GDM1 (cell line): ENCODE measurements at places on chromosomes 12 and 14.

- DNase-seq: no peak
These were observed 431.6 kb downstream of the RAD51B start for GRCh38 chr14:68250927-68251768.

- DNase-seq: no peak
These were observed 239.4 kb upstream of the KRR1 start for GRCh38 chr12:75750716-75751306.

- DNase-seq: no peak
These were observed 38.5 kb downstream of the LTBP2 start for GRCh38 chr14:74573421-74574089.

DNA sequence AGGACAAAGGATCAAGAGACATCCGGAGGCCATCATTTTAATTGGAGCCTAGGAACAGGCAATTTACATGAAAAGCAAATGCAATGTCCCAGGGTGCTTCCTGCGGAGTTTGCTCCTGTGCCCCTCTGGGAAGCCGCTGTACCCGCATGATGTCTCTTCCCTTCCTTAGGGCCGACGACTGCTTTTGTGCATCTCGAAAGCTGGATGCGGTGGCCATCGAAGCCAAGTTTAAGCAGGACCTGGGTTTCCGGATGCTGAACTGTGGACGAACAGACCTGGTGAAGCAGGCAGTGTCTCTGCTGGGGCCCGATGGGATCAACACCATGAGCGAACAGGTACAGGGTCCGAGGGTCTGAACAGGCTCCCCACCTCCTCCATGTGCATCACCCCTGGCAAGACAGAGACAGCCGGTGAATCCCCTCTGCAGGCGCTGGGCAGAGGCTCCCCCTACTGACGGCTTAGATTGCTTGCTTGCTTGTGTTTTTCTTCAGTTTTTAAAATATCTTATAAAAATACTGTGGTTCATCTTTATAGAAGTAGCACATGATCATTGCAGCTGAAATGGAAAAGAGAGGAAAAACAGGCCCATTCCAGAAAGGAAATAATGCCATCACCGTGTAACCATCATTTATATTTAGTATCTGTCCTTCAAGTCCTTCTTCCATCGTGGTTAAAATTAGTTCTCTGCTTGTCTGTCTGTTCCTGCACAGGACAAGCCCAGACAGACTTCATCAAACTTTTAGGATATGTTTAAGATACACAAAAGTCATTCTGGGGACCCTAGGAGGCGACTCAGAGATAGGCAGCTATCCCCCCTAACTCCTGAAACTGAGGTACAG is 75.4 kb upstream of the PWP1 start:
- DNase-seq: peak; percentile 1

DNA sequence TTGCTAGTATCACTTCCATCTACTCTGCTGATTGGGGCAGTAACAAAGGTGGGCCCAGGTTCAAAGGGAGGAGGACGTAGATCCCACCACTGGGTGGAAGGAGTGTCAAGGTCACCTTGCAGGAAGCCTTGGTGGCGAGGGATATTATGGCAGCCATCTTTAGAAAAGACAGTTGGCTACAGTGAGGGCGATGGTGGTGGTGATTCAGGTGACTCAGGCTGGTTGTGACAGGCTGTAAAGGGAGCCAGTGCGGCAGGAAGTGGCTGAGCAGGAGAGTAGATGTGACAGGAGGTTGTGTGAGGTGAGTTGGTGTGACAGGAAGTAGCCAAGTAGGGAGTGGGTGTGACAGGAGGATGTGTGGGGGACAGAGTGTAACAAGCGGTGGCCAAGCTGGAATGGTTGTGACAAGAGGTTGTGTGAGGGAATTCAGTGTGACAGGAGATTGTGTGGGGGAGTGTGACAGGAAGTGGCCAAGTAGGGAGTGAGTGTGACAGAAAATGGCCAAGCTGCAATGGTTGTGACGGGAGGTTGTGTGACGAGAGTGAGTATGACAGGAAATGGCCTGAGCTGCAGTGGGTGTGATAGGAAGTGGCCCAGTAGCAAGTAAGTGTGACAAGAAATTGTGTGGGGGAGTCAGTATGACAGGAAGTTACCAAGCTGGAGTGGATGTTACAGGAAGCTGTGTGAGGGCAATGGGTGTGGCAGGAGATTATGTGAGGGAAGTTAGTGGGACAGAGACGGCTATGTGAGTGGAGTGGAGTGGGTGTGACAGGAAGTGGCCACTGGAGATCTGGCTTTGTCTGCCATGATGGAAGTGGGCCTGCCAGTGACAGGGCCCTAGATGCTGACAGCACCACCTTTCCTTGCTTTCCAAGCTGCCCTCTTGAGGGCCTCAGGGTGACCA is 136.5 kb upstream of the MYL2 start:
- peak; percentile 65 for DNase-seq

DNA sequence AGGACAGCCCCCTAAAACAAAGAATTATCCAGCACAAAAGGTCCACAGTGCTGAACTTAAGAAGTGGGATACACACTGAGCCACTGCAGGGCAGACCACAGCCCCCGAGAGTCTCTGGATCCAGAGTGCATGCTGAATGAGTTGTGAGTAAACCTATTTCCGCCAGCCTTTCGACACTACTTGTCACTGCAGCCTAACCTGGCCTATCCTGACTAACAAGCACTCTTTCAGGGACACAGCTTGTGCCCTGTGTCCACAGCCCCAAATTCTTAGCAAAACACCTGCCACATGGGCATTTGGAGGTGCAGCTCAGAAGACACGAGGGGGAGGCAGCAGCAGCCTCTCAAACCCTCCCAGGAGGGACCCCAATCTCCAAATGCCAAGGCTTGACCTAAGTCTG is 31.3 kb downstream of the ITPK1 start:
- DNase-seq: no peak

DNA sequence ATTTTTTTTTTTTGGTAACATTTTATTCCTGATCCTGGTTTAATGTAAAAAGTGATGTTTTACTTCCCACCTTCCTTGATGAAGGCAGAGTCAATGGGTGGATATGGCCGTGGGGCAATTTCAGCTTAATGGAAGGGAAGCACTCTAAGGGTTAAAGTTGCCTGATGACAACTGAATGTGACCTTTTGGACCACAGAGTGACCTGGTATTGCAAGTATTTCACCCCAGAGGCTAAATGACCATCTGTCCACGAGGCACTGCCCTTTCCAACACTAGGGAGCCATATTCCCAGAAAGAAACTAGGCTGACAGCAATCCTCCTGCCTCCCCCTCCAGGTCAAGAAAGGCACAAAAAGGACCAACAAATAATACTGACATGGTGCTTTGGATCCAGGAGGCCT is 4.8 kb downstream of the CCDC177 start:
- no peak for DNase-seq

GRCh38 chr12:56081393-56082347 is 1.7 kb downstream of the ERBB3 start:
- DNase-seq: no peak

DNA sequence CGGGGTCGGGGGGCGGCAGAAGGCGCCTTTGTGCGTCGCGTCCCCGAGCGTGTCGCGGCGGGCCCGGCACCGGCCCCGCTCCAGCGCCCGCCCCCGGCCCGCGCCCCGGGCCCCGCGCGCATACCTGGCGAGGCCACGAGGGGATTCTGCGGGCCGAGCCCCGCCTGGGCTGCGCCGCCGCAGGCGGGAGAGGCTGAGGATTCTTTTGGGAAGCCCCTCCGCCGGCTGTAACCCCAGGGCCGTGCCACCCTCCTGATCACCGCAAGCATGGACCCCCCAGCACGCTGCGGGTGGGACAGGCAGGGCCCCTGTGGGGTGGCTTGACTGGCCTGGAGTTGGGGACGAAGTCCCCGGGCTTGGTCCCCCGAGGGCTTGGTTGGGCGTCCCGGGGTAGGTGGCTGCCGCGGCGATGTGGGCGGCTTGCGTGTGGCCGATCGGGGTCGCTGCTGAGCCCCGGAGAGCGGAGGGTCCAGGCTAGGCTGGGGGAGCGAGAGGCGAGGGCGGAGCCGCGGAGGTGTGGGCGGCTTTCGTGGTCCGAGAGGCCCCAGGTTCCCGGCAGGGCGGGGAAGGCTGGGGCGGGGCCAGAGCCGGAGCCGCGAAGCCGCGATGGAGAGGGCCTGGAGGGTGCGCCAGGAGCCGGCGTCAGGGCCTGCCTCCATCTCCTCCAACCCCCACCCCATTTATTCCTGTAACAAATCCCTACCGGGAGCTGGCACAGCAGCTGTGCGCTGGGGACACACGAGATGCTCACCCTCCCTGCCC is 28.4 kb upstream of the GPR132 start:
- peak; percentile 72 for DNase-seq

DNA sequence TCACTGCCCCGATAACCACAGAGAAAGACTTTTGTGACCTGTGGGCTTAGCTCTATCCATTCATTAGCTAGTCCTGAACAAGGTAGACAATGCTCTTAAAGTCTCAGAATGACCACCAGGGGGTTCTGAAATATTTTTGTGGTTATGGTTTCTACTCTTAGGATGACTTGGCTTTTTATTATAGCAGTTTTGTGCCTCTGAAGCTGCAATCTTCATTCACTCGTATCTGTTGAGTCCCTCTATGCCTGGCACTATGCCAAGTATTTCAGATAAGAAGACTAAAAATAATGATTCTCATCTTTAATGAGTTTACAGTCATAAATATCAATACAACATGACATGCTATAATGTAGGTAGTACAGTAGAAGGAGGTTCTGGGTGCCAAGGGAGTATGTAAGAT is 130.8 kb upstream of the TRHDE start:
- no peak for DNase-seq

DNA sequence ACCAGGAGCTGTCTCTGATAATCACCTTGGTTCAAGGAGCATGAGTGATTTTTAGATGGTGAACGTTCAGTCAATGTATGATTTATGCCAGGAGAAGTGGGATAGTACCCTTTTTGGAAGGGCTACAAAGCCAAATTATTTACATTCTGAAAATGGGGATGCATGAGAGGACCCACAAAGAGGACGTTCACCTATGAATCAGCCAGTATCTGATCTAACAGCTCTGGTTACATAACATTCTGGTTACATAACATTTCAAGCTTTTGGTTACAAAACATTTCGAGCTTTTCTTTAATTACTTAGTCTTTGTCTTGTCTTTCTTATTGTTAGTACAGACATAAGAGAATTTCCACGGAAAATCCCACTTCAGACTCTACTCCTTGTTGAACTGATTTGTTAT is 68.8 kb downstream of the SLCO1A2 start:
- DNase-seq: no peak

- DNase-seq: no peak
These were observed 73.6 kb downstream of the HECTD4 start for GRCh38 chr12:112308652-112309051.

GRCh38 chr14:75489480-75489837 is 32.8 kb upstream of the BATF start:
- no peak for DNase-seq

- peak; percentile 69 for DNase-seq
These were observed 11.3 kb upstream of the SLC38A2 start for GRCh38 chr12:46383654-46384450.

- no peak for DNase-seq
These were observed 40.6 kb upstream of the MED13L start for GRCh38 chr12:116317986-116318575.

DNA sequence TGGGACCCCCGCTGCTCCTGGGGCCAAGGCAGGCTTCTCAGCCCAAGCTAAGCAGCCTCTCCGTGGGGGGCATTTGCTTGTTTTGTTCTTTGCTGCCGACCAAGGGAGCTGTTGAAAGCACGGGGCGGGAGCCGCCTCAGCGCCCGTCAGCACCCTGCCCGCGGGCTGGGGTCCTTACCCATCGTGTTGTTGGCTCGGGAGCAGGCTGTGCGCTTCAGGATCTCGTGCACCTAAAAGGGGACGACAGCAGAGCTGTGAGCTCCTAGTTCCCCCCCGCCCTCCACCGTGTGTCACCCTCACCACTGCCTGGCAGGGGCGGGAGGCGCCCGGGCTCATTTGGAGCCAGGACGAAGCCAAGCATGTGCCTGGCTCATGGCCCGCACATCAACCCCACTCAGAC is 117.5 kb downstream of the ANO2 start:
- no peak for DNase-seq

GRCh38 chr12:110668480-110669192 is 20.3 kb downstream of the HVCN1 start:
- no peak for DNase-seq

DNA sequence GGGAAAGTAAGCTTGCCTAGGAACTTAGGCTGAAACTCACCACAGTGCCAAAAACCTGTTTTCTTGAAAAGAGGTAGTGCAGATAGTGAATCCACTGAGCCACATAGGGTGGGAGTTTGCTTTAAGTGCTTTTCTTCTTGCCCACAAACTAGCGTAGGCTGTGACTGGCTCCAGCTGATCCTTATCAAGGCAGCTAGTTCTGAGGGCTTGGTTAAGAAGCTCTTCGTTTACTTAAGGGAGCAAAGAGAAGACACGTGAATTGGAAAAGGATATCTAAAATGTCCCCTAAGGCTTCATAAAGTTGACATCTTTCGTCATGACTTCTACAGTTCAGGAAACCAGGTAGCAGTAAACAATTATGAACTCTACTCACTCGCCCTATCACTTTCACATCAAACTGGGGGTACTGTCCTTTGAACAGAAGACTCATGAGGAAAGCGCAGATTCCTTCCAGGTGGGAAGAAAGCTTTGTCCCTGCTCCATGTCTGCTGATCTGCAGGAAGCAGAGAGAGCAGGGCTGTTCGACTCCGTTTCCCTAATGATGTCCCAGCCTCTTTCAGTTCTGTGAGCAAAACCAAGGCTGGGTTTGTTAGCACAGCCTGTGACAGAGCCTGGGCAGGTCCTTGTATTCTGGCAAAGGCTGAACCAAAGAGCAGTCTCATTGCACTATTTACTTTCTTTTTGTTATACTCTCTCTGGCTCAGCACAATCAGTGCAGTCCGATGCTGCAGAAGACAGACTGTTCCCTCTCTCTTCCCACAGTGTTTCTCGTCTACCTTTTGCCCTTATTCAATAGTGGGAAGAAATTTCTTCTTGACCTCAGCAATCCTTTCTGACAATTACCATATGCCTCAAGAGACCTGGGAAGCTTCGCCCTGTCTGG is 93.5 kb upstream of the ETV6 start:
- DNase-seq: no peak

GRCh38 chr12:116601933-116602810 is 43.0 kb downstream of the MAP1LC3B2 start:
- DNase-seq: peak; percentile 22

DNA sequence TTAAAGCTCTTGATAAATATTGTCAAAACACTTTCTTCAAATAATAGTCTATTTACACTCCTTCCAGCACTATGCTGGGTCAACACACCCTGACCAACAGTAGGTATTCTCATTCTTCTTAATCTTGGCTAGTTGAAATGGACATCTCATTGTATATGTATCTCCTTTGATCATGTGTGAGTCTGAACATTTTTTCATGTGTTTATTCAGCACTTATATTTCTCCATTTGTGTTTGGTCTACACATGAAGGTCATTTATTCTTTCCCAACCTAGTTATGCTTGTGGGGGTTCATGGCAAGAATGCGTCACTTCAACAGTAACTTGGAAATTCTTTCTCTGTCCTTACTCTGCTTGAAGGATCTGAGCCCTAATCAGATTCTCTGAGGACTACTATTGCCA is 133.1 kb upstream of the ARID2 start:
- DNase-seq: no peak

- no peak for DNase-seq
These were observed 162.4 kb downstream of the CAND1 start for GRCh38 chr12:67431411-67432020.

GRCh38 chr14:104292084-104292970 is 153.9 kb downstream of the KIF26A start:
- no peak for DNase-seq
